Mucosa of descending colon (tissue), 3 donors: ENCODE measurements at places on chromosomes 7 and 10. TPM values are rescaled to one million over a fixed set of nuclear protein-coding genes. Genes with fewer than 3 reads are reported as not detected.

GRCh38 chr7:2757361-2757903 is 69.4 kb downstream of the AMZ1 start:
- no peak for DNase-seq

DNA sequence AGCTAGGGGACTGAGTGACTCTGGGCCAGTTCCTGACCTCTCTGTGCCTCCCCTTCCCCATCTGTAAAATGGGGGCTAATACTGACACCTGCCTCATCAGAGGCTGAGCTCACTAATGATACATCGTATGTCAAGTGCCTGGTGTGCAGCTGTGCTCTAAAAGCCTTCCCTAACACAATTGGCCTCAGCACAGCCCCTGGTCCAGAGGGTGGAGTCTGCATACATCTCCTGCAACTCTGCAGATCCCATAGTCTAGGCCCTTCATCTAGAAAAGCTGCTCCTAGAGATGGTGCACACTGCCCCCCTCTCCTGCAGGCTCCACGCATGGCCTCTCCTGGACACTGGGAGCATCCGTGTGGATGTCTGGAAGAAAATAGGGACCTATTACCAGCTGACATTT is 255.0 kb downstream of the RPS24 start:
- no peak for DNase-seq

DNA sequence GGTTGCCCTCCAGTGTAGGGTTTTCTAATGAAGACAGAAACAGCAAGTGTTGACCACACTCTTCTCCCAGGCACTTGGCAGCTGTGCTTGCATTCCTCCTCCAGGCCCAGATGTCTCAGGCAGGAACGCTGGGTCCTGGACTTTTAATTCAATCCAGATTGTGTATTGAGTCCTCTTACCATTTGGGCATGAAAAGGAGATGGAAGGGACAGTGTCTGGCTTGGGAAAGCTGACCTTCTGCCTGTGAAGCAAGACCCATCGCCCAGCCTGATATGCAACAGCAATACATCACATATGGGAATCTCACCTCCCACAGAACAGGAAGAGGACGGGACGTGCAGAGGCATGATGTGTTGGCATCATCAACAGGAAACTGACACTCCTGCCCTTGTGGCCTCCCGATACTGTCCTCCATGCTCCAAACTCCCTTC is 174.4 kb upstream of the LYZL2 start:
- no peak for DNase-seq

DNA sequence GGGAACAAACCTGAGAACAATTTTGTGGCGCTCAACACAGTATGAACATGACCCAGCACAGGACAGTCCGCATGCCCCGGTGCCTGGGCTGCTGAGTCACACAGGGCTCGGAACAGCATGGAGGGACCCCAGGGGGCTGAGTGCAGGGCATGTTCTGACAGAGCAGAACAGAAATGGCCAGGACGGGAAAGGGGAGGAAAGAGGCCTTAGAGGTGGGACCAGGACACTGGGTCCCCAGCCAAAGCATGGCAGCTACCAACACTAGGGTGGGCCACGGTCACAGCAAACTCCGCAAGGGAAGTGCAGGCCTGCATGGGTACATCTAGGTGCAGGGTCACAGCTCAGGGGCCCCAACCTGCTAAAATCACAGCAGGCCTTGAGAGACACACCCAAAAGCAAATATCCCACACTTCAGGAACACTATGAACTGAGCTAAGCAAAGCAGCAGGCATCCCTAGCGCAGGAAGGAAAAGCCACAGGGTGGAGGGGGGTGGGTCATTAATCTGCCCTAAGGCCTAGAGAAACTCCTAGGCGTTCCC is 5.6 kb downstream of the IMPDH1 start:
- no peak for DNase-seq

ANKRD2 gene
- 0.75 TPM for total RNA-seq

- no peak for DNase-seq
Measured at GRCh38 chr10:47079204-47079580, 168.0 kb downstream of the PTPN20 start.

DNA sequence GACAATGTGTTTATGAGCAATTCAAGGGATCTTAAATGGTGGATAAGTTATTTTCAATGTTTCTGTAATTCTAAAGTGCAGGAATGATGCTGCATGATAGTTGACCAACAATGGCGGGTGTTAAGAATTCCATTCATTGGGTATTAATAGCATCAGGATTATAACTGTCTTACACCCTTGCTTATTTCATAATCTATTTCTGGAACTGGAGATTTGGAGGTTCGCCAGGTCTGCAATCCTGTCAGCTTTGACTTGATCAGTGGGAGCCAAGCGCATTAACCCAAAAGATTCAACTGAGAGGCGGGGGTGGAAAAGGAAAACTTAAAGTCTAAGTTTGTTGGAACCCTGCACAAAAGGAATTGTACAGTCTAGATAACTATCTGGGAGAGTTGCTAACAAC is 114.9 kb upstream of the ZEB1 start:
- DNase-seq, result no peak

CRTAC1 gene
- 1.0 TPM for total RNA-seq

BHLHA15 gene
- total RNA-seq, result 1.3 TPM
